Activated CD8-positive, alpha-beta memory T cell treated with anti-CD3 and anti-CD28 coated beads, Interleukin-2, amount 10 ng/mL, durations not matched to agents 7 days and 5 days (primary cell): ENCODE measurements at places on chromosomes 4 and X. TPM values are rescaled to one million over a fixed set of nuclear protein-coding genes. Genes with fewer than 3 reads are reported as not detected.

DNA sequence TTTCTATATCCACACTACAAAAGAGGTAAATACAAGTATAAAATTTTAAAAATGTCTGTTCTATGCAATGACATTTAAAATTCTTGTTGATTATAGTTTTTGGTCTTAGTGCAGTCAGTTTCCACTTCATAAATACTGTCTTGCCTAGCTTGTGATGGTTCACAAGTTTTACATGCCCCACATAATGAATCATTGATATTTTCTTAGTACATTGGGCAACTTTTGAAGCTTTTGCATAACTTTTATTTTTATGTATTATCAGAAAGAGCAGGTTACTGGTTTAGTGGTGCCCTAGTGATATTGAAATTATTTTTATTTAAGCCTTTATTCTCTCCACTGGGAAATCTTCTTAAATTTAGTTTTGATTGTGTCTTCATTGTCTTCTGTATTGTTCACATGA, 388.0 kb downstream of the CCSER1 start:
- no peaks in the 10 kb centered on the region for H3K36me3 ChIP-seq
- DNase-seq = no peak
- no peak overlapping the region for H3K4me3 ChIP-seq
- H3K27me3 ChIP-seq = no peaks in the 10 kb centered on the region

GRCh38 chrX:34426334-34426733, 230.8 kb downstream of the TMEM47 start:
- no peaks in the 10 kb centered on the region for H3K36me3 ChIP-seq
- H3K4me1 ChIP-seq = no peaks in the 10 kb centered on the region
- H3K4me3 ChIP-seq = no peak overlapping the region

- no peaks in the 10 kb centered on the region for H3K4me1 ChIP-seq
- no peak for DNase-seq
- no peak overlapping the region for H3K27ac ChIP-seq
- no peak overlapping the region for H3K4me3 ChIP-seq
These were observed 277.4 kb downstream of the PAPSS1 start for GRCh38 chr4:107442538-107443111.

DNA sequence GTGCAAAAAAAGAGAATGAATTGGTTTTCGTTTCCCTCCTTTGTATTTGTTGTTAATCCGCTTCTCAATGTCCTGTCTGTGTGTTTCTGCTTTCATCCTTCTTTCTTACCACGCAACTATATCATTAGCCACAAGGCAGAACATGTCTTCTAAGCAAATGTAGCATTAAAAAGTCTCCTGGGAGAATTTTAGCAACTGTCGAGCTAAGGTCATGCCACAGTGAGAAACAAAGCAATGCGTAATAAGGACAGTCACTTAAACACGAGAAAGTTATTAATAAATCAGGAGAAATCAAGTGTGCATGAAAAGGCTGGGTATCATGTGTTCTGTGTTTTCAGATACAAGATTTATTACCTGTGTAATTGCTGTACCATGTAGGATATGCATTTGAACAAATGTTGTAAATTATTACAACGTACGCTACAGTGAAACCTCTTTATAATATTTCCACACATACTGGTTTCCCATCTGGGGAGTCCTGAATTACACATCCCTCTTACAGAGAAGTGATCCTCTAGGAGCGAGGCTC, 890.8 kb downstream of the TRIML1 start:
- no peak overlapping the region for H3K4me3 ChIP-seq
- H3K27ac ChIP-seq = no peak overlapping the region
- no peaks in the 10 kb centered on the region for H3K4me1 ChIP-seq
- no peaks in the 10 kb centered on the region for H3K27me3 ChIP-seq
- DNase-seq = no peak

- H3K4me3 ChIP-seq = no peak overlapping the region
- H3K27me3 ChIP-seq = no peaks in the 10 kb centered on the region
- no peaks in the 10 kb centered on the region for H3K36me3 ChIP-seq
- no peak overlapping the region for H3K27ac ChIP-seq
- no peak for DNase-seq
These were observed 204.9 kb upstream of the PPARGC1A start for GRCh38 chr4:24094726-24095125.

DNA sequence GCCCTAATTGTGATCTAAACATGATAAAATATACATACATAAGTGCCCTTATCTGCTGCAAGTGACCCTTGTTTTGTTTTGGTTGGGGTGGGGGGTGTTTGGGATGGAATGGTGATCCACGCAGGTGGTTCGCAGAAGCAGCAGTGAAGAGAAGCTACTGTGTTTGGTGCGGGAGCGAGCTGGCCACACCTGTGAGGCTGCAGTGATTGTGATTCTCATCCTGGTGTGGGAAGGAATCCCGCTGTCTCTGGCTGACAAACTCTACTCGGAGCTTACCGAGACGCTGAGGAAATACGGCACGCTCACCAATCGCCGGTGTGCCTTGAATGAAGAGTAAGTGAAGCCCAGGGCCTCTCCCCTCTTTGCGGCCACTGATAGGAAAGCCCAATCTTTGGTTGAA, 96.8 kb downstream of the TET2 start:
- no peak overlapping the region for H3K4me3 ChIP-seq
- H3K4me1 ChIP-seq = no peaks in the 10 kb centered on the region
- DNase-seq = no peak
- no peaks in the 10 kb centered on the region for H3K27me3 ChIP-seq
- peaks cover 30% of the 10 kb centered on the region for H3K36me3 ChIP-seq

- peak overlapping the region; percentile 66 for H3K4me3 ChIP-seq
- no peaks in the 10 kb centered on the region for H3K36me3 ChIP-seq
- H3K4me1 ChIP-seq = peaks cover 21% of the 10 kb centered on the region
- H3K27ac ChIP-seq = no peak overlapping the region
These were observed 1.3 kb upstream of the CITED1 start for GRCh38 chrX:72306851-72307645.

Gene PAGE1
- not detected for total RNA-seq

Gene SNCA
- total RNA-seq = 1.6 TPM

DNA sequence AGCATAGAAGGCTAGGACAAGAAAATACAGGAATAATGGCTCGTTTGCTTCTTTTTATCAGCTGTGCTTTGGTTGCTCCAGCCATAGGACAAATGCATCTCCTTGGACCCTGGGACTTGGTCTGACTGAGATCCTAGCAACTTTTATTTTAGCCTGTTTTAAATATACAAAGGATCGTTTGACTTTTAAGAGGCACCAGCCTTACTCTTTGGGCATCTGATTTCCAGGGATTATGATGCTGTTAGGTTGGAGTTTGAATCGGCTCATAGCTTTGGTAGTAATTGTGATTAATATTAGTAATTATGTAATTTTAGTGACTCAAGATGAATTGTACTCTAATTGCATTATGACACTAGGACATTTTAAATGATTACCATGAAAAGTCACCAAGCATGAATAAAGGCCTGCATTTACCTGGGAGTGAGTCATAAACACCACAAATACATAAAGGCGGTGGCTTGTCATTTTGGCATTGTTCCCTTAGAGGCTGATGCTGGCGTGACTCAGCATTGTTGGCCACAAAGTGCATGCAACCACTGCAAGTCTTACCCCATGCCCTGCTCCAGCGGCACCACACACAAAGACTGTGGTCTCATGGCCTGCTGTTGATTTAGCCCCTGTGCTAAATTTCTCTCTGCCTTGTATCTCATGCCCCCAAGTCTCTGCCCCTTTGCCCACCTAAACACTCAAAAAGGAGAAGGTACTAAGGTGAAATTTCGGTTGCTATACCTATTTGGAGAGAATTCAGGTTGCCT, 12.4 kb downstream of the GPAT3 start:
- H3K4me3 ChIP-seq = no peak overlapping the region
- no peaks in the 10 kb centered on the region for H3K27me3 ChIP-seq
- peaks cover 28% of the 10 kb centered on the region for H3K36me3 ChIP-seq
- H3K27ac ChIP-seq = peak overlapping the region; percentile 87

DNA sequence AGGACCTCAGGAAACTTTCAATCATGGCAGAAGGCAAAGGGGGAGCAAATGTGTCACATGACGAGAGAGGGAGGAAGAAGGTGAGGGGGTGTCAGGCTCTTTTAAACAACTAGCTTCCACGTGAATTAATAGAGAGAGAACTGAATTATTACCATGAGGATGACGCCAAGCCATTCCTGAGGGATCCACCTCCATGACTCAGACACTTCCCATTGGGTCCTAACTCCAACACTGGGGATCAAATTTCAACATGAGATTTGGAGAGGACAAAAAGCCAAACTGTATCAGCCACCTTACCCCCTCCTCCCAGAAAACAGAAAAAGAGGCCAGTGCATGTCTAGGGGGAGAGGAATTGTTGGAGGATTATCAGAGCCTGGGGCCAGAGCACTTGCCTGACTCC, 40.4 kb upstream of the LAS1L start:
- no peak overlapping the region for H3K27ac ChIP-seq
- no peaks in the 10 kb centered on the region for H3K4me1 ChIP-seq
- H3K4me3 ChIP-seq = no peak overlapping the region
- H3K27me3 ChIP-seq = peaks cover 3% of the 10 kb centered on the region
- H3K36me3 ChIP-seq = no peaks in the 10 kb centered on the region

Gene ADH1A
- not detected for total RNA-seq

Gene VEGFC
- total RNA-seq = not detected
